ENCODE measurements at places on chromosomes 12 and 14.

DNA sequence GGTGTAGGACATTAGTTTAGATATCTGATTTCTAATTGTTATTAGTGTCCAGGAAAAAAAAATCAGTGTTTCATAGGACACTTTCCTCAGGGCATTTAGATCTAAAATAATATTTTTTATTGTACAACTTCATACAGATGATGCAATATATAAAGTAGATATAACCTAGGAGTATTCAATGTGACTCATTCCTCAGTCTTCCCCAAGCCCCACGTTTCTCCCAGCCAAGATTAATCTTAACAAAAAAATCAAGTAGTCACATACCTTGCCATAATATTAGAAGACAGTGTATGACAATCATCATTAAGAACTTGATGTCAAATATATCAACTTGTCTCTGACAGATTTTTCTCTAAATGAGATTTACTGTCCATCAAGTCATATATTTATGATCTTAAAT is 37.1 kb downstream of the PPFIA2 start:
- no peak for DNase-seq

- no peak for DNase-seq
These were observed 63.4 kb upstream of the LHX5 start for GRCh38 chr12:113535100-113535499.

- no peak for DNase-seq
These were observed 12.0 kb upstream of the LGMN start for GRCh38 chr14:92760524-92760805.

DNA sequence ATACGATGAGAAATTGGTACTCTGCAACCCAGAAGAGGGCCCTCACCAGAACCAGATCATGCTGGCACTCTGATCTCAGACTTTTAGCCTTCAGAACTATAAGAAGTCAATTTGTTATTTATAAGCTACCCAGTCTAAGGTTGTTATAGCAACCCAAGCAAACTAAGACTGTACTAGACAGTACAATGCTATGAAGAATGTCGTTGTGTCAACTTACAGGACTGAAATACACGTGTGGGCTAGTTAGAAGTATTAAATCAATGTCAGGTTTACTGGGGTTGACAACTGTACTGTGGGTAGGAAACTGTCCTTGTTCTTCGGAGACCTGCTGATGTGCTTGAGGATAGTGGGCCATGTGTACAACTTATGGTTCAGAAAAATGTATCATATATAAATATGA is 19.7 kb downstream of the DUSP16 start:
- no peak for DNase-seq

GRCh38 chr14:81305065-81305464 is 84.3 kb upstream of the GTF2A1 start:
- no peak for DNase-seq

DNA sequence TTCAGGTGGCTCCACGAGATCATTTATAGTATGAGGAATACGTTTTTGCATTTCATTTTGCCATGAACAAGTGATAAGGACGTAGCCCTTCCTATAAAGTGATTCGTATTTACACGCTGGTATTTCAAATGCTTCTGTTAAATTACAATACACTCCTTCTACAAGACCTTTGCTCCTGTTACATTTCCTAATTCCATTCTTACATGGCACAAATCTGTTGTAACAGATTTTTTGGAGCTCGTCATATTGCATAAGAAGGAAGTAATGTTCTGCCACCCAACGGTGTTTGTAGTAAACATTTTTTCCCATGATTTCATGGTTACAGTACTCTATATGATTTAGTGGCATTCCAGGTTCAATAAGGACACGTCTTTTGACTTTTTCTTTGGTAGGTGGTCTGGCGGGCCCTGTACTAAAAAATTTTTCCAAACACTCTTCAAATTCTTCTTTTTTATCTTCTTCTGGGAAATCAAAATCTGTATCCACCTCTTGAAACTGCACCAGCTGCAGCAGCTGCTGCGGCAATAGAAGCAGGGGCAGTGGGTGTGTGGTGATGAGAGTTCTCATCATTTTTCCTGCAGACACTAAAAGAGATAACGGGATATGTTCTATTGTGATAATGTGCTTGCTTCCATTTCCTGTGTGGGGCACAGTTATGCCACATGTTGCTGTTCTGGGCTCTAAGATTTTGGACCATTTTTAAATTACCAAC is 4.2 kb downstream of the RNASE9 start:
- no peak for DNase-seq

DNA sequence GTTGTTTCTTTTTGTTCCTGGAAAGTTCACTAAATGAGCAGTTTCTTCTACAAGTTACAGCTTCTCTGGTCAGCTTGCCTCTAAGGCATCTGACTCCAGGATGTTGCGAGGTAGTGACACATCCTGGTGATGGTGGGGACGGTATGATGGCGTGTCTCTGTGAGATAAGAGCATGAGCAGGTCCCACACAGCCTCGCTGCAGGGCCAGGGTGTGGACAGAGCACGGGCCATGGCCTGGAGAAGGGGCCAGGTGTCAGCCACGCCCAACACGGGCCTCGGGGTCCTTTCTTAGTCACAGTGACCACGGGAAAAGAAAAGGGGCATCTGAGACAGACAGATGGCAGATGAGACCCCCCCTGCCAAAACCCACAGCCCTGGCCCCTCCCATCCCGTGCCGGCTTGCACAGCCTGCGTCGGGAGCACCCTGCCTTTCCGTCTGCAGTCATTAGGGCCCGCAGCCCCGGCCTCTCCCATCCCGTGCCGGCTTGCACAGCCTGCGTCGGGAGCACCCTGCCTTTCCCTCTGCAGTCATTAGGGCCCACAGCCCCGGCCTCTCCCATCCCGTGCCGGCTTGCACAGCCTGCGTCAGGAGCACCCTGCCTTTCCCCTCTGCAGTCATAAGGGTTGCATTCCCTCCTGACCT is 79.3 kb upstream of the DYNC1H1 start:
- DNase-seq: no peak

GRCh38 chr14:103230021-103230420 is 104.0 kb upstream of the EIF5 start:
- DNase-seq: no peak

- no peak for DNase-seq
These were observed 7.2 kb upstream of the GPR84 start for GRCh38 chr12:54371328-54372112.

GRCh38 chr12:52558781-52559445 is 6.0 kb upstream of the KRT71 start:
- no peak for DNase-seq

GRCh38 chr12:106211973-106212372 is 35.8 kb downstream of the CKAP4 start:
- no peak for DNase-seq

DNA sequence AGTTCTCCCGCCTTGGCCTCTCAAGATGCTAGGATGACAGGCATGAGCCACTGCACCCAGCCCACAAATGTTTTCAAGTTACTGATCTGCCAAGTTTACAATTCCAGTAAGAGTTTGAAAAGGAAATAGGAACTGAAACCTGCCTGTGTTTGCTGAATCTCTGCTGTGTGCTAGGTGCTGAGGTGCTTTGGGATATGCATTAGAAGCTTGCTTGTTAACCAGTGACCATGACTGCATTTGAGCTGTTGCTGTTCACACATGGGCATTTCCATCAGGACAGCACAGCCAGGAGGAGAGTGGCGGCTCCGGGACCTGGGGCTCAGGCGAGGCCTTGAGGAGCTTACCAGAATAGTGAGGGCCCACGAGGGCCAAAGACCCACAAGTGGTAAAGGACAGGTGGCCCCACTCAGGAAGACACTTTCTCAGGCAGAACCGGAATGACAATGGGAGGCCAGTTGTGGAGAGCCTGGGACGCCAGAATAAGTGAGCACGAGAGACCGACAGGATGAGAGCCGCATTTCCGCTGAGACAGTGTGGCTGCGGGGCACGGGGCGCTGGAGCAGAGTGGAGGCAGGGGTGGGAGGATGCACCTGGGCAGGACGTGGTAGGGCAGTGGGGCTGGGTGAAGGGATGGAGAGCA is 54.5 kb upstream of the MMP17 start:
- no peak for DNase-seq

DNA sequence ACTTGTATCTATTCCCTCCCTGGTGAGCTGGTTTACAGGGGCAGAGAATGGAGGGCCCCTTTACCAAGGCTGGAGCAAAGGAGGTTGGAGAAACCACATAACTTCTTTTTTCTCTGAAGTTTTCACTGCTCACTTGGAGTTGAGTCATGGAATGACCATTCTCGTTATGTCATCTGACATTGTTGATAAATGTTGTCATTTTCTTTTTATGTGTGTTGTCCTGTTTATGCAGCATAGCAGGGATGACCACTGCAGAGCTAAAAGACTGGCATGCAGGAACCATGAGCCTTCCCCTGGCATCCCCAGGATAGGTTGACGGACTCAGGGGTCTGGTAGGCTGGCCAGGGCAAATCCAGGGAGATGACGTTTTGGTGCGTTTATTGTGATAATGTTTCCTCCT is 256.8 kb upstream of the DDHD1 start:
- no peak for DNase-seq

- DNase-seq: no peak
These were observed 28.1 kb upstream of the ZNF740 start for GRCh38 chr12:53152390-53152789.

DNA sequence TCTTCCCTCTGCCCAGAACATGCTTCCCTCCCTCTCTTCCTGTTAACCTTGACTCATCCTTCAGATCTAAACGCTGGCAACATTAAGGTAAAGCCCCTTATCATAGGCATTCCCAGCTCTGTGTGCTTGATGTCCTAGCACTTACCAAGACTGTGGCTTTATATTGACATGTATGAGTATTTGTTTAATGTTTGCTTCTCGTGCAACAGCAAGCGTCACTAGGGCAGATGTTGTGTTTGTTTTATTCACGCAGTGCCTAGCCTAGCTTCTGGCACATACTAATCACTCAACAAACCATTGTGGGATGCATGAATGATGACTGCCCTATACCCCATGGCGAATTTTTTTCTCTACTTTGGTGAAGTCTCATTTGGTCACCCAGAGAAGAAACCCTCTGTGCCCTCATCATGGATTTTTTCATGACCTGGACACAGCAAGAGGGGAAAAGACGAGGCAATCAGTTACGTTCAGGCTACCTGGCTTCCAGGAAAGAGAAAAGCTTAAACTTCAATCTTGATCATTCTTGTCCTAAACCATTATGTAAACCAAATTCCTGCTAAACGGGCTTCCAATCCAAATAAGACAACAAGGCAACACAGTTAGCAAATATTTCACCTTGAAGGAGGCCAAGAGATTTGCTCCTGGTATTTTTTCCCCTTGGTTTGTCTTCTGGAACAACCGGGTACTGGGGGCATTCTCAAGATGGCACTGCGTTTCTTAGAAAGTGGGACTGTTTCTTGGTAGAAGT is 47.9 kb upstream of the SOCS2 start:
- no peak for DNase-seq

- no peak for DNase-seq
These were observed 223.5 kb downstream of the BTG1 start for GRCh38 chr12:91922139-91922538.

GRCh38 chr12:127809275-127809674 is 457.7 kb upstream of the TMEM132C start:
- no peak for DNase-seq

DNA sequence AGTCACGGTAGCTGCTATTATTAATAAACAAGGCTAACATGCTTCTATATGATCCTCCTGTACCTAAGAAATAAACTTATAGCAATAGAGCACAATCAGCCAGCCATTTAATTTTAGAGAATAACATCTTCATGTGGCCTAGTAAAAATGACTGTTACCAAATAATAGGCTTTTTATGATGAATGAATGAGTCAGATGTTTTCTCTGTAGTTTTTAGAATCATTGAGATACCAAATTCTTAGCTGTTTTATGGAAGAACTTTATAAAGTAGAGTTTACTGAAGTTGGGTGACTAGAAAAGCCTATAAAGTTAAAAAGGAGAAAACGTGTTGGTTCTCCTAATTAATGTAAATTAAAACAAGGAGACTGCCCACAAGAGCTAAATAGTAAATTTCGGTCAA is 40.7 kb downstream of the WNK1 start:
- DNase-seq: no peak

GRCh38 chr14:32201193-32201815 is 541 bp upstream of the RNU6-7 start:
- peak; percentile 43 for DNase-seq

- no peak for DNase-seq
These were observed 5.5 kb downstream of the ITGA5 start for GRCh38 chr12:54413284-54414190.

DNA sequence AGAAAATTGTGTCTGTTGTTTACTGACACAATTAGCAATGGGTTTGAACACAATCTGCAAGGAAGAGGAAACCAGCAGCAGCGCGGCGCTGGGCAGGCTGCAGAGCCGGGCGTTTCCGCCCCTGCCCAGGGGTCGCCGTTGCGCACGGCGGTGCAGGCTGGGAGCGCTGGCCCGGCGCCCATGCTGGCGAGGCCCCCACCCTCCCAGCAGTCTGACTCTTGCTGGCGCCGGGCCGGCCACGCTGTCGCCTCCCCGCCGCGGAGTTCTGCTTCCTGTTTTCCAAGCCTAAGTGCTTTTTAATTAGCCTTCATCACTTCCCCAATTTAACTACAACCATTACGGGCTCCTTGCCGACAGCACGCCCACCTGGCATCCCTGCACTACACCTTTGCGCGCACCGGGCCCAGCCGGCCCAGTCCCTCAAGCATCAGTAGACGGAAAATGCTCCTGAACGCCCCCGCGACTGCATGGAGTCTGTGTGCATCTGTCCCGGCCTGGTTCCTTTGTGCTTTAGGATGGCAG is 212.1 kb downstream of the GXYLT1 start:
- DNase-seq: no peak

DNA sequence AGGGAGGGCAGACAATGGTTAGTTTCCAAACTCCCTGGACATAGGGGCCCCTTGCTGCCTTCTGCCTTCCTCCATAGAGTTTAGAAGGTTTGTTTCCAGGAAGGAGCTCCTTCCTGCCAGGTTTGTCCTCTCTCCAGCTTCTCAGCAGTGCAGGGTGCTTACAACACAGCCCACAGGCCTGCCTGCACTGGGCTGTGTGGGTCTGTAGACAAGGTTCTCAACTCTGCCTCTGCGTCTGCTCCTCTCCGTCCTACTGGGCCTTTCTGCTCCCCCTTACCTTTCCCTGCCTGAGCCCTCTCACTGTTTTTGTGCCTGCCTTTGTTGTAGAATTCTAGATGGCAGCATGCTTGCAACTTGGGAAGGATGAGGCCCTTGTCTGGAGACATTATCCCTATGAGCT is 124.0 kb downstream of the SAMD4A start:
- DNase-seq: no peak

DNA sequence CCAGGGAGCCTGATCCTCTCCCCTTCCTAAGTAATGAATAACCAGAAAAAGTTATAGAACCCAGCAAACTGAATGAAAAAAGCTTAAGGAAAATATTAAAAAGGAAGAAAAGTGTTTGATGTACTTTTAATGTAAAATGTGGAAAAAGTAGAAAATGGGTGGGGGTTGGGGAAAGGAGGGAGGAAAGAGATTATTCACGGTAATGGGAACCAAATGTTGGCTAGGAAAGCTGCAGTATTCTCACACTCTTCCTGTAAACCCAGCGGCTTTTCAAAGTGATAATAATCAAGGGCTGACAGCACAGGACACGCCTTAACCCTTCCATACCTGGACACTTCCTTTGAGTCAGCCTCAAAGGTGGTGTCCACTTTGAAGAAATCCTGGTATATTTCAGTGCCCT is 139.2 kb downstream of the TGFB3 start:
- DNase-seq: no peak
